ENCODE measurements at places on chromosomes 3 and 15.
A peak's percentile ranks its signal among the peaks of the same experiment; 100 is the strongest.

DNA sequence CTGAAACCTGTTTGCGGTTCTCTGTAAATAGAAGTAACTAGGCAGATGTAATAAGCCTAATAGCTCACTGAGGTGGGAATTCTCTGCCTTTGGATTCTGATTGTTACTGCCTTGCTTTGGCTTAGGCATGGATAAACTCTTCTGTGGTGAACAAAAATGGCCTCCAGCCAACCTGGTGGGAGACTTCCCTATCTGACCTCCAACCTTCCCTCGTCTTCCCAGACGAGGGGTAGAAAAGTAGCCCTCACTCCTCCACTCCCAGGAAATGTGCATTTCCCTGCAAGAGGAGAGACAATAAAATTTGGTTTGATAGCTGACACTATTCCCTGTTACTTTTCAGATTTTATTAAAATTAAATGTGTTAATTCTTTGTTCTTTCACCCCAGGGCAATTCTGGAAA is 606 bp upstream of the CD96 start:
- no peak for DNase-seq

DNA sequence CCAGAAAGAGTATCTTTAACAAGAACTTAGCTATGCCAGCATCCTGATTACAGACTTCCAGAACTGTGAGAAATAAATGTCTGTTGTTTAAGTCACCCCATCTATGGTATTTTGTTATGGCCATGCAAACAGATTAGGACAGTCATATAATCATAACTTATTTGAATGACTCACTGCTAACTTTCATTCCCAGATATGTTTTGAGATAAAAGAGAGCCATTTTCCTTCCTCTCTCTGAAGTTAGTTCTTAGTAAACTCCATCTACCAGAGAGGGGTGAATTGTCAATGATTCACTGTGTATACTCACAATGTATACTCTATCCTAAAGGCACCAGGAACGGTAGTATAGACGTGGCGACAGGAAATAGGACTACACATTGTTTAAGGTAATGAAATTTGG is 179.4 kb upstream of the DPH6 start:
- no peak for DNase-seq

- DNase-seq, result no peak
Observed at GRCh38 chr3:40068636-40069035, 240.9 kb upstream of the EIF1B start.

DNA sequence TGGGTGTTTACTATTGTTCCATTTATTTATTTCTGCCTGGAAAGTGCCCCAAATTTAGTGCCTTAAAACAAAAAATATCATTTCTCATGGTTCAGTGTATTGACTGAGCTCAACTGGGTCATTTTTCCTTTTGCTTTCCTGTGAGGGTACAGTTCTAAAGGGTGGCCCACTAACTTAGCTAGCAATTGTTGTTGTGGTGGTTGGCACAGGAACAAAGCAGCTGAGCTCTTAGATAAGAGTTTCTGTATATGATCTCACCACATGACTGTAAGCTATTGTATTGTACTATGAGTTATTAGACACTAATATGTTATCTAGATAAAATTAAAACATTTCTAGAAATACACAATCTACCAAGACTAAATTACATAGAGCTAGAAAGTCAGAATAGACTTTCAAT is 1283.7 kb downstream of the OTOL1 start:
- DNase-seq, result no peak

DNA sequence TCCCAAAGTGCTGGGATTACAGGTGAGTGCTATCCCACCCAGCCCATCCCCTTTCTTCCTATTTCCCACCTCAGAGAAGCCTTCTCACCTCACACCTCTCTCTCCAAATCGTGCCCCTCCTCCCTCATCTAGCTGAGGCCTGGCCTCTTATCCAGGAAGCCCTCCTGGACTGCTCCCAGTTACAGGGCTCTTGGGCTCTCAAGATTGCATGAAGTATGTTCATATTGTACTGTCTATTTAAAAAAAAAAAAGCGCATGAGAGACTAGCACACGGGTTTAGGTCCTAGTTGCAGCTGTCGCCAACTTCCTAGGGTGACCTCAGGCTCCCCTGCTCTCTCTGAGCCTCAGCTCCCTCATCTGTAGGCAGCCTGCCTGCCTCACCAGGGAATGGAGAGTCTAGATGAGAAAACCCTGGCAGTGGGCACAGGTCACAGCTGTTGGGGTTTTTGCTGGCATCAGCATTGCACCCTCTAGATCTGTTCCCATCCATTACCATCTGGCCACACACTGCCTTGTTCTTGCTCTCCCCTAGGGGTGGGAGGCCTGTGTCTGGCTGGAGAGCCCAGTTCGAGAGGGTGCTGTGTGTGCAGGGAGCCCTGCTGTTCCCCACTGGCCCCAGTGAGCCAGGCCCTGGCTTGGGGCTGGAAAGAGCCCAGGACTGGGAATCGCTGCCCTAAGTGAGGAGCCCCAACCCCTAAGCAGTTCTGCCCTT is 24.2 kb upstream of the C15orf39 start:
- peak; percentile 27 for DNase-seq

DNA sequence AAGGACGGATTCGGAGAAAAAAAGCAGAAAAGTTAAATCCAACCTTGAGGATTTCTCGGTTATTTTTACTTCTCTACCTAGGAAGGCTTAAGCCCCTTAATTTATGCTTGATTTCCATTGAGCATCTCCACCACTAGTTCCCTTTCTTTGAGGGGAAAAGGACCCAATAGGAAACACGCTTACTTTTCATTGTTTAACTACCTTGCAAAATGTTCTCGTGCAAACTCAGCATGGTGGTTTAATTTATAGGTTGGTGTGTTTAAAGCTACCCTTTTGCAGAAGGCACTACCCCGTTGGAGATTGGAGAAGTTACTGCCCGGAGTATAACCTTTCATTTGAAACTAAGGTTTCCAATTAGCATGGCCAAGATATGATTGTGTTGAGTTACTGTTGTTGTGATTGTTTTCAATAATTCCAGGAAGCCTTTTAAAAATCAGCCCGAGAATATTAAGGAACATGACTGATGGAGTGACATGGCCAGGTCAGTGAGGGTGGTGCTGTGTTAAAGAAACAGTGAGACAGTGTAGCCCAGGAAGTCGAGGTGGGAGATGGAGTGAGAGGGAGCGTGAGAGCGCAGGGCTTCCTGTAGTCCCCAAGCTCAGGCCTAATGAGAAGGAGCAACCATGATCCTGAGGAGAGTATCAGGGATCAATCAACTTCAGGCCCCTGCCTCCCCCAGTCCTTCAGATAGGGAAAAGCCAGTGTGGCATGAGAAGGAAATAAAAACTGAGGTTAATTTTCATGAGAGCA is 76.6 kb downstream of the AQP9 start:
- no peak for DNase-seq

GRCh38 chr3:123732447-123732846 is 147.6 kb upstream of the HACD2 start:
- DNase-seq, result no peak

DNA sequence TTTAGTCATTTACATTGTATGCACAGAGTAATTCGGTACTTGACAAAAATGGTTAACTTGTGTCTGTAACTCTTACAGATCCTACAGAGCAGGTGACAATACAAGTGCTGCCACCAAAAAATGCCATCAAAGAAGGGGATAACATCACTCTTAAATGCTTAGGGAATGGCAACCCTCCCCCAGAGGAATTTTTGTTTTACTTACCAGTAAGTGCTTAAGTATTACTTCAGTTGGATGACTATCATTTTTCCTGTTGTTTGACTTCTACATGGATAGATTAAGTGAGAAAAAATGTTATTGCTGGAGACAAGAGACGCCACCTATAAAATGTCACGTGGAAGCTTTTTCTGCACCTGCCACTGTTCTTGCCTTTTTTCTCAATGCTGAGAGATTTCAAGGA is 173.2 kb downstream of the ALCAM start:
- no peak for DNase-seq

- no peak for DNase-seq
Observed at GRCh38 chr15:88674661-88675060, 35.8 kb downstream of the ISG20 start.

- no peak for DNase-seq
Observed at GRCh38 chr15:79430901-79431635, 1.1 kb upstream of the MINAR1 start.

DNA sequence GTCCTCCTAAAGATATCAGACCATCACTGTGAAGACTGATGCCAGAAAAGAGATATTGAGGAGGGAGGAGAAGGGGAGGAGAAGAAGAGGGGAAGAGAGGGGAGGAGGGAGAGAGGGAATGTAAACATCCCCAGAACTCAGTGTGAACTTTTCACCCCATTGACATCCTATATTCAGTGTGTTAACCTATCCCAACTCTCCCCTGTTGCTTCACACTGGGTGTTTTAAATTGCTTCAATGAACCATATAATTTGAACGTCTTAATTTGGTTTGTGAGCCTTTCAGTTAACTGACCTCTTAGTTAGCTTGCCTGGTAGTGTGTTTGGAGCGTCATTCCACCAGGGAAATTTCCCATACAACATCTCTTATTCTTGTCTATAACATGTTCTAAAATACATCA is 29.8 kb upstream of the PTPRG start:
- DNase-seq, result no peak

DNA sequence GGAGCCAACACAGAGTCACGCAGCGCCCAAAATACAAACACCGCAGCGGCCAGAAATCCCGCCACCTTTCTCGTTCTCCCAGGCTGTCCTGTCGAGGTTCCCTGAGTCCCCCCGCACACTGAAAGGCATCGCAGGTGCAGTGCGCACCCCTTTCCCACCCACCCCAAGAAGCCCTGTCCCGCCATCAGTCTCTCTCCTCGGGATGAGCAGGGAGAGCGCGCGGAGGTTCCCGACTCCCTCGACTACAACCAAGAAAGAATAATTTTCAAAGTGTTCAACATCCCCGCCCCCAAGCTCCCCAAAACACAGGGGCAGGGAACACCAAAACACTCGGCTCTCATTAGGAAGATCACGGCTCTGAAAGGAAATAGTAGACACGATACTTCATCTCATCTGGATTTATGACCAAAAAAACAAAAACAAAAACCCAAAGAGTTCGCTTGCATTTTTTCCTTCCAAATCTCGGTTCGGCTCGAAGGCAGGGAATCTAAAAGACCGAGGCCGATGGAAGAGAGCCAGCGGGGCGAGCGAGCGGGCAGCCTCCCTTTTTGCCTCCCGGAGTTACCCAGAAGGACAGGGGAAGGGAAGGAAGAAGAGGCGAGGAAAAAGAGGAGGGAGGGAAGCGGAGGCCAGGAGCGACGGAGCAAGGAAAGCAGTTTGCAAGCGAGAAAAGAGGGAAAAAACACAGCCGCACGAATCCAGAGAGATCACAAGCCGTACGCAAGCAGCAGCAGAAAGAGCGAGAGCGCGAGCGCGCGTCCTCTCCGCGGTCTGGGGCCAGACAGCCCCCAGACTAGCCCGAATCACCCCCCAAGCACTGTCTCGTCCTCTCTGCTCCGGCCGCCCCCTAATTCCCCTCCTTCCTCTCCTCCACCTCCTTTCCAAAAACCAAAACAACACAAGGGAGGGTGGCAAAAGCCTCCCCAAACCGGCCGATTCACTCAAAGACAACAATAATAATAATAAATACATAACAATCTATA is 808 bp downstream of the BCL6 start:
- peak; percentile 54 for DNase-seq

GRCh38 chr3:62065985-62066693 is 307.2 kb downstream of the FEZF2 start:
- no peak for DNase-seq

DNA sequence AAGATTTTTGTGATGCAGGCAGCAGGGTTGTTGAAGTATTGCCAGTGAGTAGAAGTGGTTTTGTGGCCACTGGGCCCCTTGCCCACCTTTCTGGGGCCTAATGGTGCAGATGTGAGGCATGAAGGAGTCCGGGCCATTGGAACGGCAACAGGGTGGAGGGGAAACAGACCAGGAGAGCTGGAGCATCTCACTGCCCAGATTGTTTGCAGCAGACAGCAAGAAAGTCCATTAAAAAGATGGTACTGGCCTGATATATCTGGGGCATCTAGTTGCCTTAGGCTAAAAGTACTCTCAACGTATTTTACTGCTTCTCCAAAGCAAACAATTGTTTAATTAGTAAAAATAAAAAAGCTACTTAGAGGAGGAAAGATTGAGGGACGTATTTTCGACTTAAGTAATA is 298.4 kb downstream of the SATB1 start:
- DNase-seq, result no peak

- no peak for DNase-seq
Observed at GRCh38 chr3:138944929-138945708, 1.8 kb downstream of the FOXL2 start.

DNA sequence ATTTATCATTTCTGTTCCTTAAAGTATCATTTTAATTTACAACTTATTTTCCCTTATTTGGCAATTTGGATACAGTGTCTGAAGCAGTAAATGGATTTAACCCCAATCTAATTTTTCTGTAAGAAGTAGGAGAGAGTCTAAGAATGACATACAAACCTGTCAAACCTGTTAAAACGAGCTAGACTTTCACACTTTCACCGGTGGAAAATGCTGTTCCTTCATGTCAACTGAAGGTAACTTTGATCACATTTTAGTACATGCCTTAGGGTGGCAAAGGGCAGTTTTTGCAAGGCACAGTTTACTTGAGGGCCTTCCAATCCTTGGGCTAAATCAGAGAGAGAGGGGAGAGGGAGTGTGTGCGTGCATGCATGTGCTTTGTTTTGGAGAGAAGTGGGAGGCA is 221.4 kb downstream of the THSD4 start:
- DNase-seq, result no peak

DNA sequence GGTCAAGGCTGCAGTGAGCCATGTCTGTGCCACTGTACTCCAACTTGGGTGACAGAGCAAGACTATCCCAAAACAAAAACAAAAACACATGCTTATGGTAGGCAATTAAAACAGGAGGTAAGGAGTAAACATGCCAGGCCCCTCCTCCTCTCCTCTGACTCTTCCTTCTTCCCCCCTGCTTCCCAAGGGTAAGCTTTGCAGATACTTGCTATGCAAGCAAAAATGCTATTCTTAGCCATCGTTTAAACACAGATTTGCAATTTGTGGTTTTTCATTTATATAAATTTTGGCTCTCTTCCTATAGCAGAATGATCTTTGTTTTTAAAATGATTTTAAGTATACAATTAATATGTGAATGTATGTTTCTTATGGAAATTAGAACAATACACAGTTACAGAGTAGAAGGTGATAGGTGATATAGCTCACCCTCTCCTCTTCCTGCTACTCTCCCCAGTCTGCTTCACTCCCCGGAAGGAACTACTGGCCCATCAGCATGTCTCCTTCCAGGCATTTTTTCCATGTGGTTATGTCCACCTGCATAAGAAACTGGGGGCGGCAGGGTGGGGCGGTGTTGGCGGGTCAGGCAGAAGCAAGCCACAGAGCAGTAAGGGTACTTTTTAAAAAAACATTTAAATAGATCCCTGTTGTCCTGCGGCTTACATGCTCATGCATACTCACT is 42.1 kb downstream of the IGF1R start:
- DNase-seq, result no peak

GRCh38 chr3:48588230-48588629 is 6.9 kb downstream of the COL7A1 start:
- no peak for DNase-seq

GRCh38 chr3:146813496-146813895 is 208.3 kb upstream of the PLSCR5 start:
- no peak for DNase-seq

- no peak for DNase-seq
Observed at GRCh38 chr3:32340611-32341365, 50.9 kb upstream of the CMTM7 start.

- no peak for DNase-seq
Observed at GRCh38 chr3:119557877-119558269, 1.5 kb downstream of the CD80 start.
